ENCODE measurements at places on chromosomes 13 and 19.

GRCh38 chr19:5215431-5215830 lies 125.2 kb downstream of the PTPRS start:
- no peak for DNase-seq

- no peak for DNase-seq
Measured at GRCh38 chr13:103388839-103389238, 322.6 kb upstream of the SLC10A2 start.

DNA sequence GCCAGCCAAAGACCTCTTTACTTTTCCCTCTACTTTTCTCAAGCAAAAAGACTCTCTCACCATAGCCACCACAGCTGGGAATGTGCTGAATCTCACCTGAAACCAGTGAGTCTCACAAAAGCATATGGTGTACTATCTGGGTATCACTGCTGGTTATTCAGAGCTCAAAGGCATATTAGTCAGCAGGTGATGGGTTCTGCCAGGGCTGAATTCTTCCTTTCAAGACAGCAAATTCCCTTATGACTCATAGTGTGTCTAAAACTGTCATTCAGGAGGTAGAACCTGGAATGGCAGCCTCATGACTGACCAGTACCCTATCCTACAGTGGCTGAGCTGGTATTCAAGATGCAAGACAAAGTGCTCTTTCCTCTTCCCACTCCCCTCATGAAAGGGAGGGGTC lies 2859.1 kb downstream of the PCDH9 start:
- DNase-seq: no peak

GRCh38 chr13:39577838-39578491 lies 25.0 kb downstream of the LHFPL6 start:
- DNase-seq: no peak

- DNase-seq: peak; percentile 96
Measured at GRCh38 chr13:40102854-40103253, 447.4 kb downstream of the COG6 start.

- DNase-seq: no peak
Measured at GRCh38 chr19:46573679-46574498, 27.2 kb upstream of the CALM3 start.

GRCh38 chr19:2274931-2275535 lies 6.9 kb downstream of the PEAK3 start:
- DNase-seq: no peak

- DNase-seq: no peak
Measured at GRCh38 chr19:1648459-1648849, 4.0 kb downstream of the TCF3 start.

DNA sequence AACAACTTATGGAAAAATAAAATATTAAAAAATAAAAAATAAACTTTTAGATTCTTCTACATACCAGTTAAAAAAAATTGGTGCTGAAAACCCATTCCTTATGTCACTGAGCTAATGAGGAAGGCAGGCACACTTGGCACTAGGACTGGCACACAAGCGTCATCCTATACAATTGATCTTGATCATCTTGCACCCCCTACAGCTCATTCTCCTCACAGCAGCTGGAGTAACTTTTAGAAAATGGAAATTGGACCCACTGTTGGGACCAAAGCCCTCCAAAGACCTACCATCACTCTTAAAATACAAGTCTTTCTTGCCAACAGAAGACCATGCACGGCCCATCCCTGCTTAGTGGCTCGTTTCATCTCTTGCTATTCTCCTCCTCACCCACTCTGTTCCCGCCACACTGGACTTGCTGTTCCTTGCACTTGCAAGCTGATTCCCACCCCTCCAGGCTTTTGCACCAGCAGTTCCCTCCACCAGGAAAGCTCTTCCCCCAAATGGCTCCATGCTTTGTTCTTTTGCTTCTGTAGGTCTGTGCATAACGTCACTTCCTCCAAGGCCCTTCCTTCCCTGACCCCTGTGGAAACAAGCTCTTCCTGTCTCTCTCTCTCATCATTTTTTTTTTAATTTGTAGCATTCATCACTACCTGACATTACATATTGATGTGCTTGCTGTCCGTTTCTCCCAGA lies 11.6 kb downstream of the CTU1 start:
- no peak for DNase-seq

DNA sequence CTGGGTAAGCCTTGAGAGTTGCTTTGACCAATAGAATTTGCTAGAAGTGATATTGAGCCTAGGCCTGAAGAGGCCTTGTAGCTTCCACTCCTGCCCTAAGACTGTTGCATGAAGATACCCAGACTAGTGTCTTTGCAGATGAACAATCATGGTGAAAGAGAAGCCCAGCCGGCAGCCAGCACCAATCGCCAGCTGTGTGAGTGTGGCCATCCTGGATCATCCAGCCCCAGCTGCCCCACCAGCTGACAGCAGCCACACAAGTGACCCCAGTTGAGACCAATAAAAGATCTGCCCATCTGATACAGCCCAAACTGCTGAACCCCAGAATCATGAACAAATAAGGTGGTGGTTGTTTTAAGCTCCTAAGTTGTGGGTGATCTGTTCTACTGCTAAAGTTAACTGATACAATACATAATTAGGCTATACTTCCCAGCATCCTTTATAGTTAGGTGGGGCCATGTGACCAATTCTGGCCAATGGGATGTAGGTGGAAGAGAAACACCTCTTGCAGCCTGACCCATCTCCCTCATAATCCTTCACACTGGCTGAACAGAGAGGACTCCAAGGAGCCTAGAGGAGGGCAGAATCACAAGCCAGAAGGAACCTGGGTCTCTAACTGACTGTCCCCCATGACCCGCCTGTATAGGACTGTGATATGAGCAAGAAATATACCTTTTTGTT lies 9.4 kb upstream of the ZNF428 start:
- no peak for DNase-seq

GRCh38 chr19:23795462-23795861 lies 36.8 kb upstream of the ZNF681 start:
- DNase-seq: no peak

GRCh38 chr19:10891405-10892086 lies 20.2 kb downstream of the CARM1 start:
- no peak for DNase-seq

- DNase-seq: no peak
Measured at GRCh38 chr19:3094601-3095440, 659 bp downstream of the GNA11 start.
